ENCODE measurements at places on chromosomes 16 and 17. TPM values are rescaled to one million over a fixed set of nuclear protein-coding genes. Genes with fewer than 3 reads are reported as not detected.
A peak's percentile ranks its signal among the peaks of the same experiment; 100 is the strongest.

DNA sequence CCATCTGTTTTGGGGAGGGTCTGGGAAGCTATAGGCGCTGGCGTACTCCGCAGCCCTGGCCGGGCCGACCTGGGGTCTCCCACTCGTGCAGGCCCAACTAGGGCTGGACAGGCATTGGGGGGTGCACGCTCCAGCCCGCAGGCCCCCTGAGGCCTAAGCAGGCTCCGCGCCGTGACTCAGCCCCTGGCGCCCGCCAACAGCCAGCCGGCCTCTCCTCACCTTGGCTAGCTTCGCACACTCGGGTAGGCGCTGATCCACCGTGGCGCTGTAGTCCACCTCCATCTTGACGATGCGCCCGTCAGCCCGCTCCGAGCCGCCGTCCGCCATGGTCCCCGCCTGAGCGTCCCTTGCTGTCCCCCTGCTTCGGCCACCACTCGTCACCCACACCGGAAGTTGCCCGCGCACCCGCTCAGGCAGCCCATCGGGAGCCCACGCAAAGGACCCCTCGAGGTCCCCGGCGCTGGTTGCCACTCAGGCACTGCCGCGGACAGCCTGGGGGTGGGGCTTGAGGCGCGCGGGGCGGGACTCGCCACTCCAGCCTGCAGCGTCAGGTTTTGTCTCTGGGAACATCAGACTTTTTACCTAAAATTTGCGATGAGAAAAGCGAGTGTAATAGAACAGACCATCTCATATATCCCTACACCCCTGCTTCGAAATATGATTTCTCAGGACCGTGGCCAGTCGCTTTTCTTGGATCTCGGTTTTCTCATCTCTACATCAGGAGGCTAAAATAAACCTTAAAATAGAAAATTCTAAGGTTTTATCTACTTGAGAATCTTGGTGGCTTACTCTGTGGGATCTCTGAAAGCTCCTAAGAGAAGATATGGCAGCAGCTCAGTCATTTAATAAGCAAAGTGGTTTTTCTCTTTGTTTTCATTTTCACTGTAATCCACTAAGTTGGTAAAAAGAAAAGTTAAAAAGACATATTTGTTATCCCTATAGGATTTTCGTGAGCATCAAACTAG is at the start of gene PSMD12:
TSS of gene PSMD12 (minus strand) at position 385 of the 965 bp plus-strand sequence. CDS start at position 327, 58 bp downstream.
- DNase-seq: peak; percentile 97

DNA sequence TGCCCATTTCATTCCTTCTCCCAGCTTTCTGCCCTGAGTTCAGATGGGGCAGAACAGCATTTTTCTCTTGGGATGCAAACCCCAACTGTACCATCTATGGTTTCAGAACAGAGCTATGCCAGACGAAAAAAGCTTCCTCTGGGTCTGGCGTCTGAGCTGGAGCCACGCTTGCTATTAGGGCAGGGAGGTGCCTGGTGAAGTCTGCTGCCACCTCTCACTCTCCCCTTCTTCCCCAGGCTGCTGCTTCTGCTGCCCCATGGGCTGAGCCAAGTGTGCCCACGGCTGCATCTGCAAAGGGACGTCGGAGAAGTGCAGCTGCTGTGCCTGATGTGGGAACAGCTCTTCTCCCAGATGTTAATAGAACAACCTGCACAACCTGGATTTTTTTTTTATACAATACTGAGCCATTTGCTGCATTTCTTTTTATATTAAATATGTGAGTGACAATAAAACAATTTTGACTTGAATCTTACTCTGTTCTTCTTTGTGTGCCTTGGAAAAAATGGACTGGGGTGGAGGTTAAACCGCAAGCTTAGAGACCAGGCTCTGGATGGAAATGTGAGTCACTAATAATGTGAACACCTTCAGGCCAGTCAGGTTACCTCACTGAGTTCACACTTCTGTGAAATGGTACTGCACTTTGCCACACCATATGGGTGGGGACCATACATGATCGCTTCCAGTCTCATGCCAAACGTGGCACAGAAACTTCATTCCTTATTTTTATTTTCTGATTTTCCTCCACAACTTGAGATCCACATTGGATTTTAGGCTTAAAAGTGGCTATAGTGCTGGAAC is 1.7 kb upstream of the MT1A start:
- DNase-seq: no peak

DNA sequence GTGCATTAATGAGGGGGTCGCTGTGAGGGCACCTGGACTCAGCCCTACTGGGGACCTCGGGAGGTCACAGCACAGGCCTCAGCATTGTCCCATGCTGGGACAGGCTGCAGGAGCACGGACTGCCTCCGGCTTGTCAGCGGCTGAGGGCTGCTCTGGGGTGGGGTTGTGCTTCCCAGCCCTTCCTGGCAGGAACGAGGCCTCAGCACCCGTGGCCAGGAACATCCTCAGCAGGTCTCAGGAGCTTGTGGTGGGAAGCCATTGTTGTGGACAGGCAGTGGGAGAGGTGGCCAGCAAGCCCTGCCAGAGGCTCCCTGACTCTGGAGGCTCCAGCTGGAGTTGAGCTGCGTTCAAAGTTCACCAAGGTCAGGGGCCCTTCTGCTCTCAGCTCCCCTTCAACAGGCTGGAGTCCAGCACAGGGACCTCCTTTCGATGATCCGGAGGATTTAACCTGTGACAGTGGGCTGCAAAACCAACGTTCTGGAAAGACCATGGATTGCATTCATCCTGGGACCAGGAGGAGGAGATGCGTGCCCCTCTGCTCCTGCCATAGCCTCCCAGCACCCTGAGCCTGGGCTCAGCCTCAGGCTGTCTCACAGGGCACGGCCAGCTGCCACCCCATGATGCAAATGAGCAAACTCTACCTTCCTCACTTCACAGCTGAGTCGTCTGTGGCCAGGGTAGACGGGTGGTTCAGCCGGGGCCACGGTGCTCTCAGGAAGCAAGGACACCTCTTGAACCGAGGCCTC is 32.6 kb downstream of the FOXL1 start:
- DNase-seq: no peak

GRCh38 chr16:24778671-24779070 is 49.2 kb downstream of the TNRC6A start:
- no peak for DNase-seq

DNA sequence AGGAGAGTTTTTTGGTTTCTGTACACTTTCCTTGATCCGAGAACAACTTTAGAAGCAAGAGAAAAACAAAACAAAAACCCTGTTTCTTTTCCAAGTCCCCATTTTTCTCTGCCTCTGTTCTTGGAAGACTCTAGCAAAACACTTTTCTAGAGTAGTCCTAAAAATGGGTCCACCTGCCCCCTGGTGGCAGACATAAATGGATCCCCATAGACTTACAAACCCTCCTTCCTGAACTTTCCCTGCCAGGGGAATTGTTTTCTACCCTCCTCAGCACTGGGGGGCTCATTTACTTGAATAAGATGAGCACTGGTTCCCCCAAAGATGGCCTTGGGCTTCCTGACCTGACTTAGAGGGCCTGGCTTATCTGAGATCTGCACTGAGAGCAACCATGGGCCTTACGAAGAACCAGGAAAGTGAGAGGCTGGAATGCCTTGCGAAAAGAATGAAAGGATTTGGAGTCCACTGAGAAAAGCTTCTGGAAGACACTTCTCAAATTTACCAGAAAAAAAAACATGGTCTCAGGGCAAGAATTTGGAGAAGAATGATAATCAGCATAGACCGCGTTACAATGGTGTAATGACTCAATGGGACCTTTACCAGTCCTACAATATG is 48.0 kb upstream of the CDYL2 start:
- DNase-seq: no peak

DNA sequence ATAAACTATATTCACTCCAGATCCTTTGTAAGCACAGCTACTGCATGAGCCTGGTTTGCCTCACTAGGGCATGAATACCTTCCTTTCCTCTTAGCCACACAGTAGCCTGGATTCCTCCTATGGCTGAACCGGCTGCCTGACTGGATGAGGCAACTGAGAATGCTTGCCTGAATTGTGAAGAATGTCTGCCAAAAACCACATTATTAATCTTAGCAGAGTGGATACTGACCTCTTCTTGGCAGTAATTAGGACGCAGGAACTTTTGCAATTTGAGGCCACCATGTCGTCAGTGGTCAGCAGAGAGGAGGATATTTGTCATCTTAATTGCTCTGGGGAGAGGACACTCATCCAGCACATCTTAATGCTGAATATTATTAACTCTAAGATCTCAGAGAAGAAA is 651.8 kb upstream of the GOT2 start:
- no peak for DNase-seq

GRCh38 chr17:17672453-17673368 is 8.5 kb upstream of the RAI1 start:
- DNase-seq: peak; percentile 15

DNA sequence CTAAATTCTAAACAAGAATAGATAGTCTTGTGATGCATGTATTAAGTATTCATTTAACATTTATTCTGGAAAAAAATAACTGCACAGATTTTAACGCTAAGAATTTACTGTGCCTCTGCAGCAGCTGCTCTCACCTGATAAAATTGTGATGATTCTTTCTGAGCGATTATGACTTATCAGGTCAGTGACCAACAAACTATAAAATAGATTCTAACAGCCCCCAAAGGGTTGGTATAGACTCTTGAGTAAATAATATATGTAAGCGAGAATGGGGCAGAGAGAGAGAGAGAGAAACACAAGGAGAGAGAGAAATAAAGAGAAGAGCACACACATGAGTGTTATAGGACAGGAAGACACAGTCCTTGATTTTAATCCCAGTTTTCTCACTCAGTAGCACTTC is 144.4 kb downstream of the SNX11 start:
- no peak for DNase-seq

DNA sequence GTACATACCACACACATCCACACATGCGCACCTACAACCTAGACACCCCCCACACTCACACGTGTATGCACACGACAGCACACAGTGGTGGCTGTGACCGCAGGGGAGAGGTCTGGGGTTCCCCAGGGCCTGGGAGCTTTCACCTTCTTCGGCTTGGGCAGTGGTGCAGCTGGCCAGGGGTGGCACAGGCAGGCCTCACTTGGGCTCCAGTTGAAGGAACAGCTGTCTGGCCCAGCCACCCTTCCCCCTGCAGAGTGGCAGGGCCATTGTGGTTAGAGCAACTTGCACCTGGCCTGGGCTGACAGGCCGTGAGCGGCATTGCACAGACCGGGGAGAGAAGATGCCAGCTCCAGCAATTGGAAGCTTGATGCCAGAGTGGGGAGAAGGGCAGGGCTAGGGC is 114.5 kb upstream of the GSE1 start:
- DNase-seq: peak; percentile 70

DNA sequence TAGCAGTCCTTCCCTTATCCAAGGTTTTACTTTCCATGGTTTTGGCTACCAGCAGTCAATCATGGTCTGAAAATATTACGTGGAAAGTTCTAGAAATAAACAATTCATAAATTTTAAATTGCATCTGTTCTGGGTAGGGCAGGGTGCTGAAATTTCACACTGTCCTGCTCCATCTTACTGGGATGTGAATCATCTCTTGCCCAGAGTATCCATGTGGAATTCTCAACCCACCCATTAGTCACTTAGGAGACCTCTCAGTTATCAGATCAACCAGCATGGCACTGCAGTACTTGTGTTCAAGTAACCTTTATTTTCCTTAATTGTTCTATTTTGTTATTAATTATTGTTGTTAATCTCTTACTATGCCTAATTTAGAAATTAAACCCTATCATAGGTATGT is 202.8 kb upstream of the CPHXL start:
- no peak for DNase-seq

GRCh38 chr16:31088459-31089183 is at the start of gene PRSS53:
PRSS53 (minus strand) TSS chr16:31088943; CDS start chr16:31088809, 134 bp downstream.
- peak; percentile 55 for DNase-seq

- peak; percentile 86 for DNase-seq
These were observed 3.9 kb downstream of the SPATA20 start for GRCh38 chr17:50550661-50551432.

- peak; percentile 82 for DNase-seq
These were observed 135.4 kb upstream of the CHMP6 start for GRCh38 chr17:80855948-80856862.

GRCh38 chr17:64390044-64390443 is 616 bp downstream of the PECAM1 start:
- DNase-seq: no peak

CPNE7 gene
- not detected for polyA plus RNA-seq

TOX3 gene
- polyA plus RNA-seq: not detected

SLC13A5 gene
- polyA plus RNA-seq: 0.03 TPM

ETV4 gene
- 0.25 TPM for polyA plus RNA-seq

ARL5C gene
- not detected for polyA plus RNA-seq
